ENCODE measurements at places on chromosomes 5 and 9.

DNA sequence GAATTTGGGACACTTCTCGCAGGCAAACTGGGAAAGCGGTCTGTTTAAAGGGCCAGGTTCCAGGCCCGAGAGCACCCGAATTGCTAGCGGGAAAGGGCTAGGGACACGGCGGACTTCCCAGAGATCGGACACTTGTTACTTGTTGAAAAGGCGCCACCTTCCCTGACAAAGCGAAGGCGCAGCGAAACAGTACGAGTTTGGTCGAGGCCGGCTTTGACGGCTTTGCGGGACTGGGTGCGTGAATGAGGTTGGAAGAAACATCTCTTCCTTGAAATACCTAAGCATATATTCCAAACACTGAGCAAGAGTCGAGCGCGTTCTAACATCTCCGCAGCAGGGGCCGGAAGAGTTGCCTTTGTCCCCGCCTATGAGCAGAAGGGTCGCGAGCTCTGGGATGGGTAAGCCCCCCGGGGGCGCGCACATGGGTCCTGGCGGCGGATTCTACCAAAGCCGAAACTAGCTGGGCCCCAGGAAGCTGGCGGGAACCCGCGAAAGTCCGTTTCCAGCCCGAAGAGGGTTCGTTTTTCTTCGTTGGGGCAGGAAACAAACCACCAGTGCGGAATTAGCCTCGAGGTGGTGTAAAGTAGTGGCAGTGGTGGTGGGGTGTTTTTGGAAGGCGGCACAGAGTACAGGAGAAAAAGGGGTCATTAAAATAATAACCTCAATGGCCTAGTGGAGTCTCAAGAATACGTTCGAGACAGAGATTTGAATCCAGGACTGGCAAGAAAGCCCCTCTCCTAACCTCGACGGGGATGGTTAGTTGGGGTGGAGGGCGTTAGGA is 1.5 kb downstream of the GDNF start:
- DNase-seq, result peak; percentile 47

DNA sequence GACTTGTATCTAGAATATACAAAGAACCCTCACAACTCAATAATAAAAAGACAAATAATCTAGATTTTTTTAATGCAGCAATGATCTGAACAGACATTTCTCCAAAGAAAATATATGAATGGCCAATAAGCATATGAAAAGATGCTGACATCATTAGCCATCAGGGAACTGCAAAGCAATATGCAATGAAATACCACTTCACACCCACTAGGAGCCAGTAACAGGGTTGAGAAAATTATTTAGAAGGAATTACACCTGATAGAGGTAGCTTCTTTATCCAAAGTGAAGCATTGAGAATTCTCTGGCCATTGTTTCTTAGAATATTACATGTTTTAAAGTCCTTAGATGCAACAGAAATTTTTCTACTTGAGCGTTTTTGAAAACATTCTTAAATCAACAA is 316.9 kb downstream of the KCNN2 start:
- no peak for DNase-seq

- DNase-seq, result no peak
Measured at GRCh38 chr9:107108342-107109130, 174.5 kb upstream of the RAD23B start.

- DNase-seq, result no peak
Measured at GRCh38 chr5:136205061-136205702, 12.2 kb upstream of the SMIM32 start.

GRCh38 chr5:4879693-4880303 is 260.3 kb upstream of the ADAMTS16 start:
- DNase-seq, result peak; percentile 90

GRCh38 chr9:97793067-97793466 is 60.0 kb upstream of the FOXE1 start:
- no peak for DNase-seq

DNA sequence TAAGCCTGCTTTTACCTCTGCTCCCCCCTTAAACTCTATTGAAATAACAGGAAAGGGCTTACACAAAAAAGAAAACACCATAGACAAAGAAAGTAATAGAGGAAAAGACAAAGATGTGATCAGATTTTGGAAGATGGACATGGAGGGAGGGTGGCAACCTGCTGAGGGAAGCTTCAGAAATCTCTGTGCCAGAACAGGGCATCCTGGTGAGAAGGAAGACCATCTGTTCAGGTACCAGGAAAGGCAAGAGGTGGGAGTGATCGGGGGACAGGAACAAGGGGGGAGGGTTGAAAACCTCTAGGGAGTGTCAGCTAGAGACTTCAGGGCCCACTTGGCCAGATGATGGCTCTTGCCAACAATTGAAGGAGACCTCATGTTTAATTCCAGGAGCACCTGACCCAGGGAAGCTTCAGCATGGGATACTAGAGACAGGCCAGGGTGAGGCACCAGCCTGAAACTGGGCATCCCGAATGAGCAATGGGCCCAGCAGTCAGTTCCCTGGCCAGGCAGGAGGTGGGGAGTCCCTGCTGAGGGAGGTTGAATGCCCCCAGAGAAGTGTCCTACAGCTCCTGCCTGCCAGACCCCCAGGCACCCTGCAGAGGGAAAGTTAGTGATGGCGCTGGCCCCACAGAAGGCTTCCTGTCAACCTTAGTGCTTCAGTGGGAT is 8.2 kb downstream of the SQSTM1 start:
- DNase-seq, result no peak

DNA sequence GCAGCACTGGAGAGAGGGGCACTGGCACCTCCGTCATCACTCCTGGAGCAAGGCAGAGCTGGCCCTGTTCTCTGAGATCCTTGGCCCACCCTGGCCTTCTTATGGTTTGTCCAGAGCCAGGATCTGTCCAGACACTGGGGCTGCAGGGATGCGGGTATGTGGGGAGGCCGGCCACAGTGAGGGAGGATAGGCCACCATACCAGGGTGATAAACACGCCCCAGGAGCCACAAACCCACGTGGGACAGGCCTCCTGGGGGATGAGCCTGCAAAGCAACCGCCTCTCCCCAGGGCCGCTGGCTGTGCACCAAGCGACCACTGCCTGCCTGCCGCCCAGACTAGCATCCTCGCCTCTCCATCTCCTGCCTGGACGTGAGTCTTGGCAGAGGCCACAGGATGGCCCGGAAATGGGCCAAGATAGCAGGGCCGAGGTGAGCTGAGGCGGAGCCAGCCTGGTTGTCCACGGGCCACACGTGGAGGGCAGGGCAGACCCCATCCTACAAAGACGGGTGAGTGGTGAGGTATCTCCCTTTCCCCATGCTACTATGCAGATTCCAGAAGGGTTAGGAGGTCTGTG is 4.5 kb downstream of the OBP2A start:
- no peak for DNase-seq

- no peak for DNase-seq
Measured at GRCh38 chr5:74136276-74136825, 504.2 kb downstream of the ENC1 start.

DNA sequence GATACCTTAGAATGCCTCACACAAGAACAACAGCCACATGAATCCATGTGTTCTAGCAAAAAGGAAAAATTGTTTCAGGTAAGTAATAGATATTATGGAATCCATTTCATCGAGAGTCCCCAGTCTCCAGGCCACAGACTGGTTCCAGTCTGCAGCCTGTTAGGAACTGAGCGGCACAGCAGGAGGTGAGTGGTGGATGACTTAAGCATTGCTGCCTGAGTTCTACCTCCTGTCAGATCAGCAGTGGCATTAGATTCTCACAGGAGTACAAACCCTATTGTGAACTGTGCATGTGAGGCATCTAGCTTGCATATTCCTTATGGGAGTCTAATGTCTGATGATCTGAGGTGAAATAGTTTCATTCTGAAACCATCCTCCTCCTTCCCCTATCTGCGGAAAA is 207.0 kb downstream of the CSNK1G3 start:
- no peak for DNase-seq

DNA sequence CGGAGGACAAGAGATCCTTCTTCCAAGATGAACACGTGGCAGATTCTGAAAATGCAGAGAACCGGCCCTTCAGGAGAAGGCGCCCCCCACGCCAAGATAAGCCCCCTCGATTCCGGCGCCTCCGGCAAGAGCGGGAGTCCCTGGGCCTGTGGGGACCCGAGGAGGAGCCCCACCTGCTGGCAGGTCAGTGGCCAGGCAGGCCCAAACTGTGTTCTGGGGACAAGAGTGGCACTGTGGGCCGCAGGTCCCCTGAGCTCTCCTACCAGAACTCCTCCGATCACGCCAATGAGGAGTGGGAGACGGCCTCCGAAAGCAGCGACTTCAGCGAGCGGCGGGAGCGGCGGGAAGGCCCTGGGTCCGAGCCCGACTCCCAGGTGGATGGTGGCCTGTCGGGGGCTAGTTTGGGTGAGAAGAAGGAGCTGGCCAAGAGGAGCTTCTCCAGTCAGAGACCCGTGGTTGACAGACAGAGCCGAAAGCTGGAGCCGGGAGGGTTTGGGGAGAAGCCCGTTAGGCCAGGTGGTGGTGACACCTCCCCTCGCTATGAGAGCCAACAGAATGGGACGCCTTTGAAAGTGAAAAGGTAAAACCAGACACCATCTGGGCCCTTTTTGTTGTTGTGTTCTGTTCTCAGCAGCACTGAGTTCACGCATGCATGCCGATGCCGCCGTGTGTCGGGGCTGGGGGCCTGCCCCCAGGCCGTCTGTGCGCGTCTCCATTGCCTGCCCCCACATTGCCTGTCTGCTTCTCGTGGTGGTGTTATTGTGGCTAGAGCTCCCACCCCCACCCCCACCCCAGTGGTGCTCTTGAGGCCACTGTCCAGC is 26.6 kb upstream of the POMT1 start:
- peak; percentile 39 for DNase-seq

- peak; percentile 25 for DNase-seq
Measured at GRCh38 chr9:15725953-15726352, 173.1 kb downstream of the CCDC171 start.

- DNase-seq, result peak; percentile 18
Measured at GRCh38 chr5:92907938-92908606, 672.9 kb downstream of the NR2F1-AS1 start.

GRCh38 chr9:121889990-121890563 is 203.0 kb downstream of the TTLL11 start:
- DNase-seq, result peak; percentile 48

DNA sequence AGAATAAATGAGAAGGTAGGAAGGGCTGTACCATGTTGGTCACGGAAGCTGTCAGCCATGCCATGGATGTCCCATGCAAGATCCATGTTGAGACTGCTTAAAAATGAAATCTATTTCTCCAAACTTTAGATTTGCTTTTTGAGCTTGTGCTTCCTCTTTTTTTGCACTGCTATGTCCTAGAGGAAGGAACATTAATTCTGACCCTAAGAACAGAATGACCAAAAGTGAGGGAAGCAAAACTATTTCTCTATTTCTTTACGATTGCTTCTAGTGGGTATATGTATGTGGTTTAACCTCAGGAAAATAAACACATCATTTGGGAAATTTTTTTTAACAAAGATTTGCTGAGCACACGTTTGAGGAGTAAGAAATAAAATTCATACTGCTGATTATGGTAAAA is 84.6 kb downstream of the USP20 start:
- DNase-seq, result no peak

DNA sequence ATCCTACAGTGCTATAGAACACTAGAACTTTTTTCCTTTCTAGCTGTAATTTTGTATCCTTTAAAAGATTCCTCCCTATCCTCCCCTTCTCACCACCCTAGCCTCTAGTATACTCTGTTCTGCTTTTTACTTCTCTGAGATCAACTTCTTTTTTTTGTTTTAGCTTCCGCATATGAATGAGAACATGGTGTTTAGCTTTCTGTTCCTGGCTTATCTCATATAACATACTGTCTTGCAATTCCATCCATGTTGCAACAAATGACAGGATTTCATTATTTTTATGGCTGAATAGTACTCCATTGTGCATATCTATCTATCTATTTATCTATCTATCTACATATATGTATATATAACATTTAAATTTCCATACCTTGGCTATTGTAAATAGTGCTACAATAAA is 126.0 kb upstream of the MAN2A1 start:
- DNase-seq, result no peak

GRCh38 chr9:98040212-98040611 is 16.3 kb upstream of the NANS start:
- DNase-seq, result no peak

- DNase-seq, result no peak
Measured at GRCh38 chr9:135379540-135380267, 99.9 kb upstream of the PPP1R26 start.

- no peak for DNase-seq
Measured at GRCh38 chr5:29548262-29548661, 1645.2 kb upstream of the CDH6 start.

- peak; percentile 8 for DNase-seq
Measured at GRCh38 chr9:71303351-71303750, 181.9 kb upstream of the TRPM3 start.

DNA sequence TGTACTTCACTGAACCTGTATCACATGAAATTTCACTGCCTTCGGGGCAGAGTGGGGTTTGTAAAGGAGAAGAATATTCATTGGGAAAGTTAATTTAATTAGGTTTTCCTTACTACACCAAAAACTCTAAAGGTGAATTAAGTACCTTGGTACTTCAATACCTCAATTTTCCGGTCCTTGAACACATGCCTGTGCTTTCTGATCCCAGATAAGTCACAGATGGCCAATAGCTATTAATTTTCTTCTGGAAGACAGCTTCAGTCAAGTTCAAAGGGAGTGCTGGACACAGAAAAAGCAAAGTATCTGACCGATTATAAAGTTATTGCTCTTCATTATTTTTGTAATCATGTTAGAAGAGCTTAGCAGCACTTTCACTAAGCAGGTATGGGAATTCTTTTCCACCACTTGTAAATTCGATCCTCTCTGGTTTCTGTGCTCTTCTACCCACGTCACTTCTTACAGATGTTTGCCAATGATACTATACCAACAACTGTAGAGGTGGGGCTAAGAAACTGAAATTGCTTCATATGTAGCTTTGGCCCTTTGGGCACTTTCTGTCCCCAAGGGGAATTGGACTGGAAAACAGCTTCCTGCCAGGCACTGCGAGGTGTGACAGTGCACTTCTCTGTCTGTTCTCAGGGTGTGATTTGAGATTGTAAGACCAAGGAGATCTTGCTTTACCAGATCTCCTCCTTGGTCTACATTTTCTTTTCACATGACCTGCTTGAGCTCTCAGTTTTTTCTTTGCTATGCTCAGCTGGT is 164.0 kb downstream of the CCDC192 start:
- no peak for DNase-seq

- peak; percentile 37 for DNase-seq
Measured at GRCh38 chr5:149886060-149886459, 58.5 kb downstream of the PDE6A start.

DNA sequence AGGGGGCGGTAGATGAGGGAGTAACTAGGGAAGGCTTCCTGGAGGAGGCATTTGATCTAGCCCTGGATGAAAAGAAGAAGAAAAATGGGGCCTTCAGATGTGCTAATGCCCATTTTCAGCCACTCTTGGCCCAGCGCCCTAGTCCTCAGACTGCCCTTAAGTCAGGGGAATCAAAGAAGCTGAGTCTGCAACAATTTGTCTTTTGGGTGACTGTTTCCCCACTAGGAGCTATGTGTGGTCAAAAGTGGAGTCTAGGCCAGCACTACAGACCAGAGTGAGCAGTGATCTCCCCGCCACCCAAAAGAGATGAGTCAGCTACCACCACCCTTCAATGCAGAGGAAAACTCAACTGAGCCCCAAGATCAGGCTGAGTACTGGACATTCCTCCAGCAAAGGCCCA is 542.1 kb downstream of the BNC2 start:
- no peak for DNase-seq

All from AG20443 (cell line).